ENCODE measurements at places on chromosomes 11 and 22.
A peak's percentile ranks its signal among the peaks of the same experiment; 100 is the strongest.

DNA sequence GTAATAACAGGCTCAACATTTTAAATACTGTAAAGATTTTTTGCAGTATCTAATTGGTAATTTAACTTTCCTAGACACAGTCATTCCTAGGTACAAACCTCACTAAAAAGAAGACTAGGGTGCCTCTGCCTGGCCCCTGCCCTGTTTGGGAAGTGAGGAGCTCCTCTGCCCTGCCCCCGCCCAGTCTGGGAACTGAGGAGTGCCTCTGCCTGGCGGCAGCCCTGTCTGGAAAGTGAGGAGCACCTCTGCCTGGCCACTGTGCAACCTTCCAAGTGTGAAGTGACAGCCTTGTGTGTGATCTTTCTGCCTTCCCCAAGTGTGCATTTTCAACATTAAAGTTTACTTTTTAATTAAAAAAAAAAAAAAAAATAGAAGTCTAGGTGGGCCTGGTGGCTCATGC lies 4.2 kb downstream of the CHORDC1 start:
- H3K36me3 ChIP-seq, result peaks cover 6% of the 10 kb centered on the region
- H3K4me1 ChIP-seq, result peaks cover 13% of the 10 kb centered on the region
- no peaks in the 10 kb centered on the region for H3K27me3 ChIP-seq
- DNase-seq, result no peak

- no peaks in the 10 kb centered on the region for H3K4me1 ChIP-seq
- H3K36me3 ChIP-seq, result no peaks in the 10 kb centered on the region
- H3K27ac ChIP-seq, result no peak overlapping the region
- H3K4me3 ChIP-seq, result no peak overlapping the region
- H3K27me3 ChIP-seq, result no peaks in the 10 kb centered on the region
- DNase-seq, result no peak
These were observed 14.9 kb downstream of the GAS2 start for GRCh38 chr11:22681281-22681812.

GRCh38 chr11:94884376-94884775 lies 89.0 kb downstream of the CWC15 start:
- H3K36me3 ChIP-seq, result no peaks in the 10 kb centered on the region
- no peaks in the 10 kb centered on the region for H3K27me3 ChIP-seq
- no peak for DNase-seq
- no peaks in the 10 kb centered on the region for H3K4me1 ChIP-seq
- no peak overlapping the region for H3K4me3 ChIP-seq
- no peak overlapping the region for H3K27ac ChIP-seq

- no peak overlapping the region for H3K4me3 ChIP-seq
- H3K4me1 ChIP-seq, result no peaks in the 10 kb centered on the region
- no peaks in the 10 kb centered on the region for H3K27me3 ChIP-seq
- DNase-seq, result no peak
- H3K36me3 ChIP-seq, result no peaks in the 10 kb centered on the region
These were observed 139.6 kb upstream of the LMO1 start for GRCh38 chr11:8403310-8403709.

- no peak overlapping the region for H3K27ac ChIP-seq
- no peaks in the 10 kb centered on the region for H3K27me3 ChIP-seq
- H3K4me3 ChIP-seq, result no peak overlapping the region
- H3K4me1 ChIP-seq, result no peaks in the 10 kb centered on the region
- no peaks in the 10 kb centered on the region for H3K36me3 ChIP-seq
These were observed 1147.8 kb downstream of the JRKL start for GRCh38 chr11:97537407-97538150.

DNA sequence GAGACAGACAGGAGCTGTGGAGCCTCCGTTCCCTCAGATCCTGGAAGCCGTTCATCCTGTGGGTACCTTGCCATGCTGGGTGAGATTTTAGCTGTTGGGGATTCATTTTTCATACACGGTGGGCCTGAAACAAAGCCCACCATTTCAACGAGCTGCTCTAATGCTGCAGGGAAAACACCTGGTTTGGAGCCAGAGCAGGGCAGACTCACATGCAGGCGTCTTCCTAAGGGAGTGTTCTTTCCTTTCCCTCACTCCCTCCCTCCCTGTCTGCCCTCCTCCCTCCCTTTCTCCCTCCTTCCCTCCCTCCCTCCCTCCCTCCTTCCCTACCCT lies 52.5 kb downstream of the CD6 start:
- H3K4me1 ChIP-seq, result peaks cover 76% of the 10 kb centered on the region
- H3K36me3 ChIP-seq, result peaks cover 13% of the 10 kb centered on the region
- H3K27ac ChIP-seq, result peak overlapping the region; percentile 88
- no peaks in the 10 kb centered on the region for H3K27me3 ChIP-seq
- no peak for DNase-seq

DNA sequence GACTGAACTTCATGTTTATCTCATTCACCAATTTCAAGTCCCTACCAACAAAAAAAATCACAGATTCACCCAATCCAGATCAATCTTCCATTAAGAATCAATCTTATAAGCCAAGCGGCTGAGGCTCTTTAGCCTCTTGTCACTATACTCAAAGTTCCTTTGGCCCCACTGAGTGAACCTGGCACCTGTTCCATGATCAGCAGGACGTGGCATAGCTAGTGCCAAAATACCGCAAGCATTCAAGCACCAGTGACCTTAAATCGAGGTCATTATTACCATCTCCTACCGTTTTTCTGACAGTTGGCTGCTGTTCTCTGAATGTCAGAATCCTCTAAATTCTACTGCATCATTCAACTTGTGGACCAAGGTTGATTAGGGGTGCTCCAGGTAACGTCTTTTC lies 141.2 kb downstream of the CADM1 start:
- H3K4me3 ChIP-seq, result no peak overlapping the region
- H3K27me3 ChIP-seq, result no peaks in the 10 kb centered on the region
- DNase-seq, result no peak
- H3K36me3 ChIP-seq, result no peaks in the 10 kb centered on the region
- H3K27ac ChIP-seq, result no peak overlapping the region
- no peaks in the 10 kb centered on the region for H3K4me1 ChIP-seq

GRCh38 chr11:111555255-111555654 lies 14.7 kb downstream of the LAYN start:
- H3K27ac ChIP-seq, result no peak overlapping the region
- H3K27me3 ChIP-seq, result no peaks in the 10 kb centered on the region
- no peaks in the 10 kb centered on the region for H3K4me1 ChIP-seq
- no peaks in the 10 kb centered on the region for H3K36me3 ChIP-seq
- H3K4me3 ChIP-seq, result no peak overlapping the region

- H3K27ac ChIP-seq, result no peak overlapping the region
- no peaks in the 10 kb centered on the region for H3K27me3 ChIP-seq
- H3K36me3 ChIP-seq, result no peaks in the 10 kb centered on the region
- no peak for DNase-seq
These were observed 28.6 kb upstream of the OR10G7 start for GRCh38 chr11:124069429-124070401.

DNA sequence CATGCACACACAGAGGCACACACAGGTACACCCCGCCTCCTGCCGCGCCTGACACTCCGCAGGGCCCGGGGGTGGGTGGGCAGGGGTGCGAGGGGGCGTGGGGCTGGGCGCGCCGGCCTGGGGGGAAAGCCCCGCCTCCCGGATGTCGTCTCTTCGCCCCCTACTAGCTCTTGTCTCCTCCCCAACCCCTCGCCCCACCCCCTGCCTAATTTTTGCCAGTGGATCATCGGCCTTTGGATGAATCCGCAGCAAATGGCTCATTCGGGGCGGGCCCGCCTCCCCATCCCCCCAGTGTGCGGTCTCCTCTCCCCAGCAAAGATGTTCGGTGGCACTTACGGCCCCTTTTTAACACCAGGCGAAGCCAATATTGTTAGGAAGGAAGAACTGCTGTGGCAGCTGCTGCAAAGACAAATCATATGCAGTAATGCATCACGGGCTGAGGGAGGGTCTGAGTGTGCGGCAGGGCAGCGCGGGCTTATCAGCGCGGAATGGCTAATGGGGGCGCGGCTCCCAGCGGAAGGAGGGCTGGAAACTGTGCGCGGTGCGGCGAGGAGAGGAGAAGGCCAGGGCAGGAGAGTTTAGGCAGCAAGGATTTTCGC lies 13.4 kb upstream of the NECTIN1 start:
- peaks cover 12% of the 10 kb centered on the region for H3K4me1 ChIP-seq
- peaks cover 13% of the 10 kb centered on the region for H3K27me3 ChIP-seq
- H3K4me3 ChIP-seq, result peak overlapping the region; percentile 32
- DNase-seq, result no peak
- H3K27ac ChIP-seq, result no peak overlapping the region
- H3K36me3 ChIP-seq, result no peaks in the 10 kb centered on the region

- H3K27me3 ChIP-seq, result no peaks in the 10 kb centered on the region
- DNase-seq, result no peak
- H3K36me3 ChIP-seq, result no peaks in the 10 kb centered on the region
- H3K27ac ChIP-seq, result no peak overlapping the region
These were observed 52.7 kb upstream of the MYEOV start for GRCh38 chr11:69241075-69241740.

DNA sequence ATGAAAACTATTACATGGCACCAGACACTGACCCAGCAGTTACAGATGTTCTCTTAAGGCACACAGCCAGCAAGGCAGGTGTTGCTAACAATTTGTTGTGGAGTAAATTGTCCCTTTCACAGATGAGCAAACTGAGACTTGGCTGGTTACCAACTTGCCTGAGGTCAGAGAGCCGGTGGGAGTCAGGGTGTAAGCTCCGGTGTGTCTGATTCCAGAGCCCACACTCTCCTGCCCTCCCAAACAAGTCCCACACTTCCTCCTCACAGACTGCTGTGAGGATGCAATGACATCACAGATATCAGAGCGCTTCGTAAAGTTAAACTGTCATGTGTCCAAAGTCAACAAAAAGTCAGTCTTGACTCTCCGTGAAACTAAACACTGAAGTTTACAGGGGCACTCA lies 12.5 kb downstream of the GDPD5 start:
- H3K4me1 ChIP-seq, result peaks cover 46% of the 10 kb centered on the region
- no peak for DNase-seq
- H3K27ac ChIP-seq, result no peak overlapping the region
- no peak overlapping the region for H3K4me3 ChIP-seq
- no peaks in the 10 kb centered on the region for H3K27me3 ChIP-seq
- H3K36me3 ChIP-seq, result no peaks in the 10 kb centered on the region

GRCh38 chr11:117175781-117176180 lies 2.8 kb upstream of the SIDT2 start:
- H3K27ac ChIP-seq, result no peak overlapping the region
- no peak for DNase-seq
- H3K4me3 ChIP-seq, result no peak overlapping the region

DNA sequence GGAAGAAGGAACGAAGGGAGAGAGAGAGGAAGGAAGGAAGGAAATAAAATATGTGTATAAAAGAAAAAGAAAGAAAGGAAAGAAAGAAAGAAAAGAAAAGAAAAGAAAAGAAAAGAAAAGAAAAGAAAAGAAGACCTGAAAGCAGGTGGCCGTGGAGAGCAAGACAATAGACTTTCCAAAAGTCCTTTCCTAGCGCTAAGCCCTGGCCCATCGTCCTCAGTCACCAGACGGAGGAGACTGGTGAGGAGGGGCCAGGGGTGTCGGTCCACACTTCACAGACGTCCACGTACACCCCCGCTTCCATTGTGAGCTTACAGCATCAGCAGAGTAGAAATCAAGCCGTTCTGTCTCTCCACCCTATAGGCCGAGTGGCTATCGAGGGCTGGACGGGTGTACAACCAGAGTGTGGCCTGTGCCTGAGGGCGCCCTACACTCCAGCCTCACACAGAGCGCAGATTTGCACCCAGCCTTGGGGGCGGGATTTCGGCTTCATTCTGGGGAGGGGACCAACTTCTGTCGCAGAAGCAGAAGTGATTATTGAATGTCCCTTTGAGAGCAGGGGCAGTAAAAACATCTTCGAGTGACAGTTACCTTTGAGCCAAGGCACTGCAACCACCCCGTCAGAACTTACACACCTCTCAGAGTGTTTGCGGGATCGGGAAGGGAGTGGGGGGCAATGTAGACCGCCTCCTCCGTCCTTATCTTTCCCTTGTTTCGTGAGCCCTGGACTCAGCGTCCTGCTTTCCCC lies 2.0 kb upstream of the BSX start:
- H3K4me1 ChIP-seq, result no peaks in the 10 kb centered on the region
- peak overlapping the region; percentile 58 for H3K4me3 ChIP-seq
- H3K27ac ChIP-seq, result no peak overlapping the region
- DNase-seq, result no peak

- no peaks in the 10 kb centered on the region for H3K36me3 ChIP-seq
- H3K4me3 ChIP-seq, result no peak overlapping the region
- H3K27me3 ChIP-seq, result no peaks in the 10 kb centered on the region
- H3K4me1 ChIP-seq, result no peaks in the 10 kb centered on the region
These were observed 44.0 kb upstream of the OPCML start for GRCh38 chr11:133576351-133576750.

DNA sequence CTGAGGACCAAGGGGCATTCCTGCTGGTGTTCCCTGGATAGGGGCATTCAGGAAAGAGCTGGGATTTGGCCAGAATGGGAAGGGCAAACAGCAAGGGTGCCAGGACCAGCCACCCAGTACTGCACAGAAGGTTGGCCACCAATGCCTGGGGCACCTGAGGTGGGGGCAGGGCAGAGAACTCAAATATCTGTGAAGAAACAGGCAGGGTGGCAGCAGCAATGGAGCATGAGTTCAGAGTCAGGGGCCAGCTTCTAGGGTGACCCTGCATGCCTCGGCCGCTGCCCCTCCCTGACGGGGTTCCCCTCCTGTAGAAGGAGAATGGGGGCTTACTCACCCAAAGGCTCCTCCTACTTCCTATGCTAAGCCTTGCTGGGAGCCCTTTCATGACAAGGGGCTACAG lies 79.3 kb upstream of the SHANK2 start:
- no peaks in the 10 kb centered on the region for H3K4me1 ChIP-seq
- H3K4me3 ChIP-seq, result no peak overlapping the region
- H3K27ac ChIP-seq, result no peak overlapping the region
- H3K27me3 ChIP-seq, result no peaks in the 10 kb centered on the region

GRCh38 chr11:289712-290620 lies 1.0 kb downstream of the PGGHG start:
- peaks cover 8% of the 10 kb centered on the region for H3K4me1 ChIP-seq
- H3K4me3 ChIP-seq, result no peak overlapping the region
- no peak for DNase-seq
- H3K27me3 ChIP-seq, result no peaks in the 10 kb centered on the region
- peak overlapping the region; percentile 96 for H3K27ac ChIP-seq
- H3K36me3 ChIP-seq, result peaks cover 28% of the 10 kb centered on the region

GRCh38 chr11:30879322-30880005 lies 293.3 kb upstream of the MPPED2 start:
- H3K4me1 ChIP-seq, result no peaks in the 10 kb centered on the region
- no peak overlapping the region for H3K27ac ChIP-seq
- DNase-seq, result no peak
- no peak overlapping the region for H3K4me3 ChIP-seq

- no peak within 1 kb of the TSS for H3K4me3 ChIP-seq
- peaks cover 3% of the 10 kb centered on the region for H3K4me1 ChIP-seq
- H3K27me3 ChIP-seq, result no peaks in the 10 kb centered on the region
- H3K27ac ChIP-seq, result no peak within 1 kb of the TSS
- no peaks in the 10 kb centered on the region for H3K36me3 ChIP-seq
- DNase-seq, result no peak
These were observed at the start of gene NR1H3 for GRCh38 chr11:47257517-47258316. Gene NR1H3, plus strand, starts transcription at chr11:47257996. Its CDS starts 1,221 bp downstream, at chr11:47259217.

GRCh38 chr22:30183861-30184278 lies 62.7 kb downstream of the LIF start:
- no peaks in the 10 kb centered on the region for H3K36me3 ChIP-seq
- no peak for DNase-seq
- H3K27me3 ChIP-seq, result no peaks in the 10 kb centered on the region
- H3K27ac ChIP-seq, result no peak overlapping the region
- H3K4me1 ChIP-seq, result peaks cover 22% of the 10 kb centered on the region

- no peaks in the 10 kb centered on the region for H3K36me3 ChIP-seq
- DNase-seq, result no peak
- no peak overlapping the region for H3K27ac ChIP-seq
- no peak overlapping the region for H3K4me3 ChIP-seq
These were observed 55.2 kb downstream of the PPFIBP2 start for GRCh38 chr11:7569044-7569443.
